HCT116 (cell line): ENCODE measurements at places on chromosomes 3 and 15. TPM values are rescaled to one million over a fixed set of nuclear protein-coding genes. Genes with fewer than 3 reads are reported as not detected.

GRCh38 chr3:107752202-107752990, 229.6 kb downstream of the BBX start:
- H3K4me3 ChIP-seq: no peak overlapping the region
- DNase-seq: peak; percentile 19
- no peaks in the 10 kb centered on the region for H3K36me3 ChIP-seq
- no peaks in the 10 kb centered on the region for H3K27me3 ChIP-seq

DNA sequence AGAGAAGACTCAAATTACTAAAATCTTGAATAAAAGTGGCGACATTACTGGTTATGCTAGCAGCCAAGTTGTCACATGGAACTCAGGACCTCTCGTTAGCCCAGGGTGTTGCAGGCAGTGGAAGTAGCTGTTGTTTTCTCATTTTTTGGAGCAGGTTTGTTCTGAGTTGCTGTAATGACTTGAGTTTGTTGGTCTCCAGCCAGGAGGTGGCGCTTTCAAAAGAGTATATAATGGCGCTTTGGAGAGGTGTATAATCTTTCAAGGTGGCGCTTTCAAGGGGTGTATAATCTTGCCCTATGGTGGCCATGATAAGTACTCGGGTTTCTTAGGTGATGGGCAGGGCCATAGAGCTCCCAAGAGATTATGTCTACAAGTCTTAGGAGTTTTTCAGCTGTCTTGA, 632.7 kb downstream of the NTRK3 start:
- H3K27me3 ChIP-seq: no peaks in the 10 kb centered on the region
- no peak for DNase-seq
- H3K4me1 ChIP-seq: no peaks in the 10 kb centered on the region

GRCh38 chr15:62505762-62506161, 340.7 kb upstream of the C2CD4B start:
- no peak for DNase-seq
- H3K27ac ChIP-seq: no peak overlapping the region

DNA sequence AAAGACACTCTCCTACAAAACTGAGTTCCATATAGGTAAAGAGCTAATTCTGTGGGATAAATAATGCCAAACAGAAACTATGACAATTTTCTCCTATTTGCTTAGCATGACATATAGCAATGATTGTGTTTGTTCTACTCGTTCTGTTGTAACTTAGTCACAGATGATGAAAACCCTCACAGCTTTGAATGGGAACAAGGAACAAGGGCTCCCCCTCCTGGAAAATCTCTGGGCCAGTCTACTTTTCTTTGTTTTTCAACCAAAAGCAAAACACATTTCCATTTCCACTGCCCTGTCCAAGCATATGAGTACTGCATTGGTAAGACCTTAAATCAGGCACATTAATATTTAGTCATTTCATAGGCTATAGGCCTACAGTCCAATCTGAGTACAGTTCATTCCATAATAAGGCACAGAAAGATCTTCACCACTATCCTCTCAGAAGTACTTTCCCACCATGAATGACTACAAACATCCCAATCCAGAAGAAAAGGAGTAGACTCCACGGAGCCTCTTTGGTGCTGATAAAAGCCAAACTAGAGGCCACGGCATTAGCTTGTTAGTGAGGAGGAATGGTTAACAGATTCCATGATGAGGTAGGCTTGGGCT, 67.1 kb downstream of the ATP8B4 start:
- no peak overlapping the region for H3K4me3 ChIP-seq
- no peaks in the 10 kb centered on the region for H3K27me3 ChIP-seq
- H3K4me1 ChIP-seq: no peaks in the 10 kb centered on the region
- H3K36me3 ChIP-seq: no peaks in the 10 kb centered on the region
- peak; percentile 41 for DNase-seq

GRCh38 chr15:23566071-23566554, 639 bp downstream of the MKRN3 start:
- no peaks in the 10 kb centered on the region for H3K27me3 ChIP-seq
- peak overlapping the region; percentile 99 for H3K4me3 ChIP-seq
- DNase-seq: peak; percentile 29
- peaks cover 4% of the 10 kb centered on the region; the same call in 1 of the 2 replicates for H3K36me3 ChIP-seq

DNA sequence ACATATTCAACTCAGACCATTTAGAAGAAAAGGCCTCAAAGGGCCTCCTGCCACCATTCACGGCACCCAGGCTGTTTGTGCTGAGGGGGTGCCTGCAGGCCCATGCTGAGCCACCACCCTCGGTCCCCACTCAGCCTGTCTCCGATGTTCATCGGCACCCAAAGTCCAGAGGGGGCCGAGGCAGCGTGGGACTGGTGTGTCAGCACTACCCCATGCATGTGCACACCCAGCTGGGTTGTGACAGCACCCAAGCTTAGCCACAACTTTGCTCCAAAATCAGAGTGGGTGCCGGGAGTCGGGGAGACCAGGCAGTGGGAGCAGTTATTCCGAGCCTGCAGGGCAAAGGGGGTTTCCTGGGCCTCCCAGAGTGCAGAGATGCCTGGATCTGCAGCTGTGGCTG, 508.5 kb upstream of the ZNF717 start:
- H3K36me3 ChIP-seq: no peaks in the 10 kb centered on the region
- DNase-seq: no peak
- H3K4me3 ChIP-seq: no peak overlapping the region
- no peaks in the 10 kb centered on the region for H3K4me1 ChIP-seq
- no peaks in the 10 kb centered on the region for H3K27me3 ChIP-seq

Gene CCDC54
- total RNA-seq: not detected

Gene ADAMTS7
- 12.0 TPM for total RNA-seq

Gene ROPN1B
- total RNA-seq: 2.2 TPM

Gene GP9
- not detected for total RNA-seq

Gene PAK6
- 19.9 TPM for total RNA-seq
